ENCODE measurements at places on chromosomes 5 and 9. TPM values are rescaled to one million over a fixed set of nuclear protein-coding genes. Genes with fewer than 3 reads are reported as not detected.

GRCh38 chr9:81548911-81549310 is 140.4 kb downstream of the TLE1 start:
- DNase-seq, result no peak

- no peak for DNase-seq
Measured at GRCh38 chr9:87605676-87606075, 108.0 kb downstream of the DAPK1 start.

DNA sequence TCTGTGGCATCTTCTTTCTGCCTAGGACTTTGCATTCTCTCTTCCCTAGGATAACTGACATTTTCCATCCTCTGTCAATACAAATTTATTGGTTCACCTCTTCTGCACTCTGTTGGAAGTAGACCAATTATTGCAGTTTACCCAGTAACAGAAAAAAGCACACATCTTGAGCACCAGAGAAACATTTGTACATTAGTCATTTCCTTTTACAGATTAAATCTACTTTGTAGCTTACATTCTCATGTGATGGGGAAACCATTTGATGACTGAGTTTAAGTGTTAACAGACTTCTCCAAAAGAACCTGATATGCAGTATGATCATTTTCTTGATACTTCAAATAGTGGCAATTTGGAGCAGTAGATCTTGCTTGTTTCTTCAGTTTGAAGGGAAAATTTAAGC is 1098.8 kb downstream of the DTWD2 start:
- DNase-seq, result no peak

- DNase-seq, result no peak
Measured at GRCh38 chr5:103294906-103295305, 36.3 kb downstream of the MACIR start.

DNA sequence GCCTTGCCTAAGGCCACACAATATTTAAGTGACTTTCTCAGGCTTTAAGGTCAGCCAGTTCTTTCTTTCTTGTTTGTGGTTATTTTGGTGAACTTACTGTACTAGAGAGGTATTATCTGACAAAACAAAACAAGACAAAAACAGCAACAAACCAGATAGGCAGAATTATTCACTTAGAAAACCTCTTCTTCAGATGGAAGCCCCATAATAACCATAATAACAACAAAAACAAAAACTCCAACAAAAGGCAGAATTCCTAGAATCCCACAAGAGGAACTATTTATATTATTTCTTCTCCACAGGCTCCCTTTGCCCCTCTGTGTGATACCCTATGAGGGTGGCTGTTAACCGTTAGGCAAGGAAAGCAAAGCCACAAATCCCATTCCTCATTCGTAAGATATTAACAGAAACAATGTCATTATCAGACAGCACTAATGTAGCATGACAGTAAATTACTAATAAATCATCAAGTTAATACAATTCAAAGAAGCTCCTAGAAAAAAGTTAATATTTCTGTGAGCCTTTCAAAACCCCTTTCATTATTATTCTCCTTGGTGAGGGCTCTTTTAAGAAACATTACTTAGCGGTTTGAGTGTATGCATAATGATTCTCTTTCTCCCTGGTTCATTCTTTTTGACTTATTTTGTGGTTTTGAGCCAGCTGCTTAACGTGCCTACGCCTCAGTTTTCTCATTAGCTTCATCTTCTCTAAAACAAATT is 274.9 kb downstream of the EFNA5 start:
- DNase-seq, result no peak

DNA sequence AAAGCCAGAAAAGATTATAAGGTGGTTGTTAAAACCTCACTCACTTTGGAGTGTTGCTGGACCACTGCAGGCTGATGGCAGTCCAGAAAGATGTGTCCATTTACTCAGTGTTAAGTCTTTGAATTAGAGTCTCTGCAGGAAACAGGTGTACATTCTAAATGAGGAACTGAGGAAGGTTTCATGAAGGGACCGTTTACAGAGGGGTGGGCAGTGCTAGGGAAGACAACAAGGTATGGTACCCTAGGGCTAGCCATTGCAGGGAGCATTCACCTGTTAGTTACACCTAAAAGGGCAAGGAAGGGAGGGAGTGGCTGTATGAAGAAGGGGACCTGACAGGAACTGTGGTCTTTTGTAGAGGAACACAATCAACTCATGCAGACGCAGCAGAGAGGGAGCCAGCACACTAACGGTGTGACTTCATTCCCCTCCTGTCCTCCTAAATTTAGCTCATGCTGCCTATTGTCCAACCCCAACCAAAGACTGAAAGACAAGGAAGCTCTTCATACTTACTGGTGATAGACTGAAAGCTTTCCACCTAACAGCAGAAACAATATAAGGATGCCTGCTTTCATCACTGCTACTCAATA is 32.2 kb upstream of the PAX5 start:
- no peak for DNase-seq

DNA sequence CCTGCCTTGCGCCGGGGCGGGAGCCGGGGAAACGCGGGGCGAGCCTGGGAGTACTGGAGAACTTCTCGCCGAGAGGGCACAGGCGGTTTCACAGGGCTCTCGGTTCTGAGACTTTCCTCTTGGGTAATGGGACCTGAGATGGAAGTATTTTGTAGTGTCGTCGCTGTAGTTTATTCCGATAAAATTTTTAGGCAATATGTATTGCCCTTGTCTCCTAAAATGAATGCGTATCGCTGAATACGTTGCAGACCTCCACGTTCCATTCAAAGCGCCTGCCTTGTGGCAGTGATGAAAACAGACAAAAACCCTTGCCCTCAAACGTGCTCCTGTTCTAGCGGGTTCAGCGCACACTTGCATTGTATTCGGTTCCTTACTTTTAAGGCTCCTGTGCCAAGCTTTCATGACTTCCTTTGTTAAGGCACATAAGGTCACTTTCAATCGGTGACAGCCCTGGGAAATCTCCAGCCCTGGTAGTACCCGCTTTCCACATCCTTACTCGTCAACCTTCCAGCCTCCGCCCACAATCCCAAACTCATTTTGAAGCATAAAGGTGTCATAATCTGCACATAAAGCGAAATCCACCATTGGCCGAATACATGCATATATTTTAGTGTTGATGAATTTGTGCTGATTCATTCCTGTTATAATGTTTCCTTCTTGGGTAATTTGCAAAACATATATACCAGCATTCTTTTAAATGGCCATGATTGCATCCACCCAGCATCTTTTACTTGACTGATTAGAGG is 694 bp downstream of the RMI1 start:
- DNase-seq, result no peak

DNA sequence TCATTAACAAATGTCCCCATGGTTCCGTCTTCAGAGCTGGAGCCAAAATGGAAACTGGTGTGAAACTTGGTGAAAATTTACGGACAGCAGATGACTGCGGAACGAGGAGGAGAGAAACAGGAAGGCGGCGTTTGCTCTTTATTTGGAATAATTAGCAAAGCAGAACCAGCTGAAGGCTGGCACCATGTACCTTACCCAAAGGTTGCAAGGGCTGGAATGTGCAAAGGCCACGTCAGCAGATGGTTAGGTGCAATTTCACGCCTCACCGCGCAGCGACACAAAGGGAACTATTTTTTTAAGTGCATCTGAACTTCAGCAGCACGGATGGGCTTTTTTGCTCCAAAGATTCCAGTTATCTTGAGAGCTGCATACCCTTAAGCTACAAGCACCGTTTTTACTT is 127.4 kb downstream of the COL23A1 start:
- no peak for DNase-seq

DNA sequence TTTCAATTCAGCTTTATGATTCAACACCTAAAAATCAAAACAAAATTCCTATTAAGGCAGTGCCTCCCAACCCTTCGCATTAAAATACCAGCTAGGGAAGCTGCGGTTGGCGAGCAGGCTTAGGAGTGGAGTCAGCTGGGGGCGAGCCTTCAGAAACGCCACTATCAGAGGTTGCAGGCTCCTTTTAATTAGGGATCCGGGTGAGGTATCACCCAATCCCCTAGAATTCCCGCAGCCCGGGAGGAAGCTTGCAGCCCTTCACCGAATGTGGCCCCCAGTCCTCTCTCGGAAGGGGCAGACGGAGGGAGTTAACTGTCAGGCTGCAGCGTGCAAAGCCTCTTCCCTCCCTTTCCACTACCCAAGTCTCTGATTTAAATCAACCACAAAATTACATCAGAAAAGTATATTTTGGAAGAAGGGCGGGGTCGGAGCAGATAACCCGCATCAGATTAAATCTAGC is 1.7 kb downstream of the STC2 start:
- DNase-seq, result no peak

Gene PLAC8L1
- not detected for total RNA-seq

Gene KIF20A
- 1.5 TPM for total RNA-seq

Gene SLC28A3
- total RNA-seq, result 0.08 TPM

Gene SDHA
- total RNA-seq, result 120 TPM
